ENCODE measurements at places on chromosomes 16 and 17. TPM values are rescaled to one million over a fixed set of nuclear protein-coding genes. Genes with fewer than 3 reads are reported as not detected.

The RGS11 gene
- polyA plus RNA-seq: 1.6 TPM

The SCGB1C2 gene
- not detected for polyA plus RNA-seq

The ORC6 gene
- 8.1 TPM for polyA plus RNA-seq

The NACA2 gene
- 1.3 TPM for polyA plus RNA-seq

The SEZ6L2 gene
- 3.3 TPM for polyA plus RNA-seq

The KRT23 gene
- 0.23 TPM for polyA plus RNA-seq

The HS3ST2 gene
- polyA plus RNA-seq: not detected

The MMP15 gene
- polyA plus RNA-seq: 29.5 TPM

The TPPP3 gene
- 384 TPM for polyA plus RNA-seq

- no peak for DNase-seq
These were observed 605 bp upstream of the ABAT start for GRCh38 chr16:8673611-8674412.

GRCh38 chr16:1612320-1613111, at the start of gene CRAMP1:
Gene CRAMP1 (plus strand): TSS chr16:1612360. CDS start chr16:1614640, 2,280 bp downstream.
- DNase-seq: no peak

GRCh38 chr16:50879873-50880695, 138.2 kb downstream of the CYLD start:
- no peak for DNase-seq

GRCh38 chr16:4328046-4328781, 12.3 kb downstream of the GLIS2 start:
- peak; percentile 80 for DNase-seq

DNA sequence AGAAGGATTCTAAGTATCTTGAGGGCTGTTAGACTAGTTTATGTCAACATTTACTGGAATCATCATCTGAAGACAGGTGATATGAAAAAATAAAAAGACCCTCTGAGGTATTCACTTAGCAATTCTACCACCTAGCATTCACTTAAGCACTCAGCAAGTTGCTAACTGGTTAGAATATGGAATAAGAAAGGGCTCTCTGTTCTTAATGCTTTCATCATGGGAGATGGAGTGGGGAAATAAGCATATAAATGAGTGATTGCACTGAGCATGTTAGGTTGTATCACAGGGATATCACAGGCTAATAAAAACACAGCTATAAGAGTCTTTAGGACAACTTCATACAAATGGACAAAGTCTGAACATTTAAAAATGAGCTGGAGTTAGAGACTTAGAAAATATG, 1238.8 kb downstream of the CDH11 start:
- DNase-seq: no peak

GRCh38 chr16:87420026-87421002, 28.2 kb downstream of the MAP1LC3B start:
- DNase-seq: peak; percentile 58

DNA sequence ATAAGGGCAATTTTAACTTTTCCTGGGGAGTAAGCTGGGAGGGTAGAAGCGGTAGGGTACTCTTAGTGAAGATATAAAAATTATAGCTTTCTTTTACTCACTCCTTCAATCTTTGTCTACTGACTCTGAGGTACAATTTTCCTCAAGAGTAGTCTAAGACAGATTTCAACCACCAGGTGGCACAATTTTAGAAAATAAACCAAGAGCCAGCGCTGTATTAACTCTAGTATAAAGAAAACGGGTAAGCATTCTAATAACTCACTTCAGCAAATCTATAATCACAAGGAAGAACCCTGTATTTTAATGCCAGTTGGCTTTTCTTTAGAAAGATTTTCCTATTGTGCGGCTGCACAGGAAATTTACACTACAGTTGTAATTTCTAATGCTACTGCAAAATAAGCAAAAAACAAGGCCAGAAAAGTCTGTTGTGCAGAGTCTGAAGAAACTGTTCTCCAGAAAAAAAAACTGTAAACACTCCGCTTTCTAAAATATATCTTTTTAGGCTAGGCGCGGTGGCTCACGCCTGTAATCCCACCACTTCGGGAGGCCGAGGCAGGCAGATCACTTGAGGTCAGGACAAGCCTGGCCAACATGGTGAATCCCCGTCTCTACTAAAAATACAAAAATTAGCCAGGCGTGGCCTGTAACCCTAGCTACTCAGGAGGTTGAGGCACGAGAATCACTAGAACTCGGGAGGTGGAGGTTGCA, 1.9 kb downstream of the CMC2 start:
- DNase-seq: peak; percentile 55

GRCh38 chr16:29686740-29687332, 7.9 kb downstream of the QPRT start:
- no peak for DNase-seq

- DNase-seq: peak; percentile 53
These were observed 27.5 kb downstream of the TRPV3 start for GRCh38 chr17:3529817-3530741.

- no peak for DNase-seq
These were observed 20.3 kb downstream of the TRARG1 start for GRCh38 chr17:1299552-1300370.

- no peak for DNase-seq
These were observed 102.1 kb downstream of the ZNF778 start for GRCh38 chr16:89319631-89319885.

DNA sequence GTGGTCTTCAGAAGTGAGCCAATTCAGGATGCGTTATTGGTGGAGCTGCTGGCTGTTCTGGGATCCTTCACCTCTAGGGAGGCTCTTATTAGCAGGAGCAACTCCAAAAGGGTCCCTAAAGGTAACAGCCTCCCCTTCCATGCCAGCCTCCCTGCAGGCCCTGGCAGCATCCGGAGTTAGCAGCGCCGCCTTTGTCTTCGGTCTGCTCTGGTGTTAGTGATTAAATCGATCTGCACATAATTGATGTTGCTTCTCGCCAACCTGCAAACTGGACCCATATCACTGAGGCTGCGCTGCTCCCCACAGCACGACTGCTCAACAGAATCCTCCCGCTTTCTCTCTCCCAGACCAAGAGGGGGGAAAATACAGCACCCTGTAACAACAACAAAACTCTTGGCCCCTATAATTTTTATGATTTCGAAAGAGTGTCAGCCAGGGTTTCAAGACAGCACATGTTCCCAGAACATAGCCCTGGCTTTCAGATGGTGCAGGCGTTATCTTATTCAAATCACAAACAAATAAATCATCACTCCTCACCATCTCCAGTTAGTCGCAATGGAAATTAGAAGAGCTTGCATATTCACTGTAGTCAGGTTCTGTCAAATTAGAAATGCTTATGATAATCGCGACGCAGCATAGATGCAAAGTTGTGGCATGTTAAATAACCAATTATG, 76.0 kb downstream of the IRX3 start:
- no peak for DNase-seq

DNA sequence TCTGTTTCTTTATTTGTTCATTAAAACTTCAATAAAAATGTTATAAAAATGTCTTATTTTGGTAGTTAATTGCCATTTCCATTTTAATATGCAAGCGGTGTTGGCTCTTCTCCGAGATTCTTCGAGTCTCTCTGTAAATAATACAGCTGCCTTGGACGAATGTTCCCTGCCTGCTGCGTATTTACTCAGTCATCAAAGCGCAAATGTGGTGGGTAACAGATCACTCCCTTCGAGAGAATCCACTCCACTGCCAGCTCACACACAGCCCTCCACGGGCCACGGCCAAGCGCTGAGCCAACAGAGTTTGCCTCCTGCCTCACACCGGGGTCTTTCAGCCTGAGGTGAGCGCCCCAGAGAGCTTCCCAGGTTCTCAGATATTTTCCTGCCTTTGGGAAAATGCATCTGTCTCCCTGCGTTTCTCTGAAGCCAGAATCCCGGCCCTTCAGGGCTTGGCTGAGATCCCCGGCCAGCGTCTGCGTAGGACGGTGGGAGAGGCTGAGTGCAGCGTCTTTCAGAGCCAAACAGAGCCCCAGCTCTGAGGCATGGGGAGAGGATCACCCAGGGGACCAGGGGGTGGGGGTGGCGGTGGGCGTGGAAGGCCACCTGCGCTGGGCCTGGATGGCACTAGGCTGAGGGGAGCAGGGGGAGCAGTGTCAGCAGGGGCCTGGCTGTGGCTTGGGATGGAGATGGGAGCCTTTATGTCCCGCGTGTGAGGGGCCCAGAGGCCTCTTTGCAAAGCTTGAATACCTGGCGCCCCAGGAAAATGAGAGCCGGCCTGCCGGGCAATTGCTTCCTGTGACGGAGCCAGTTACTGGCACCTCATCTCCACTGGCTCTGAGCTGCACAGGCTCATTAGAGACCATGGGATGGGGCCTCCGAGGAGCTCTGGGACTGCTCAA, 248.7 kb downstream of the RBFOX3 start:
- DNase-seq: no peak

GRCh38 chr17:48907713-48908046, 527 bp upstream of the UBE2Z start:
- no peak for DNase-seq

- no peak for DNase-seq
These were observed 12.8 kb upstream of the CDRT4 start for GRCh38 chr17:15480204-15480603.

All from hindlimb muscle (tissue), 1 donor.